ENCODE measurements at places on chromosomes 4 and X. TPM values are rescaled to one million over a fixed set of nuclear protein-coding genes. Genes with fewer than 3 reads are reported as not detected.

The CXorf49 gene
- total RNA-seq: not detected

- ATAC-seq: no peak
Measured at GRCh38 chr4:38751341-38752010, 31.3 kb downstream of the TLR10 start.

- peak; percentile 40 for ATAC-seq
Measured at GRCh38 chr4:106329041-106329618, 12.8 kb downstream of the AIMP1 start.

- no peak for ATAC-seq
Measured at GRCh38 chr4:130056286-130056685, 960.3 kb downstream of the C4orf33 start.

DNA sequence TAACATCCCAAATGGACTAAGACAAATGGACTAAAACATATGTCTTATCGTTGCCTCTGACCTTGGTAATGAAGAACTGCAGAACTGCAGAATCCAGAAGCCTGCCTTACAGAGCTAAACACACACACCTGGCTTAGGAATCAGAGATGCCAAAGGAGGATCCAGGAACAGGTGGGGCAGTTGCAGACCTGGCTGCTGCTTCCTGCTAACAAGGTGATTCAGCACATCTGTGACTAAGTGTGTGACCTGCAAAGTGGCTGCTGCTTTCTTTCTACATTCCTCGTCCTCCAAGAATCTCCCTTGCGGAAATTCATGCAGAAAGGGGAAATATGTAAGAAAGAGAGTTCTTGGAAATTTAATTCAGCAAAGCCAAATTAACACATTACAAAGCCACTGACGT lies 96.8 kb upstream of the NLGN4X start:
- ATAC-seq: no peak

The NDUFC1 gene
- total RNA-seq: 34.9 TPM

DNA sequence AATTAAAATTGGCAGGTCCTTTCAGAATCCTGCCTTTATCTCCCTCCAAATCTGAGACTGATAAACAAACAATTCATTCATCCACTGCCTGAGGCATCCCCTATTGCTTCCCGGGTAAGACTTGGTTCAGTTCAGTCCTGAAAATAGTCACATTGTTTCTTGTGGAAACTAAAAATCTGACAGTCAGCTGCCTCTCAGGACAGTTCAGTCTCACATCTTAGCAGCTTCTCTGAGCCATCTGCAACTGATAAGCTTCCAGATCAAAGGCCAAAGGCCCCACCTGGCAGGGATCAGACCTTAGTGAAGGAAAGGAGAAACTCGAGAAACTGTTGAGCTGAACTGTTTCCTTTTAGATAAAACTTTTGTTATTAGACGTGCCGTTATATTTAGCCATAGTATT lies 264.5 kb downstream of the IL15 start:
- ATAC-seq: no peak

The NSUN7 gene
- not detected for total RNA-seq

The MAGEB2 gene
- not detected for total RNA-seq

- ATAC-seq: no peak
Measured at GRCh38 chr4:106305435-106306055, 10.5 kb downstream of the TBCK start.

DNA sequence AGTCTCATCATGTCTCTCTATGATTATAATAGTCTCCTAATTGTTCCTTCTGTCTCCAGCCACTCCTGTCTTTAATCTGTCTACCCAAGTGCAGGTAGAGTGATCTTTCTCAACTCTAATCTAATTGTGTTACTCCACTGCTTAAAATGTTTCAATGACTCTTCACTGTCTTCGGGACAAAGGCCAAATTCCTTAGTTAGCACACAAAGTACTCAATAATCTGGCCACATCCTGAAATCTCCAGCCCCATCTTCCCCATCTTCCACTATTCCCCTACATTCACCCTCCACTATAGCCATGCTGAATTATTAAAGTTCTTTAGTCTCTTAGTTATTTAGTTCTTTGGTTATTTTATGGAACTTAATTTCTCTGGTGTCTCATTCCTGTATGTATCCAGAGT lies 353.3 kb downstream of the OPHN1 start:
- ATAC-seq: no peak

The TLR2 gene
- total RNA-seq: 2.0 TPM

DNA sequence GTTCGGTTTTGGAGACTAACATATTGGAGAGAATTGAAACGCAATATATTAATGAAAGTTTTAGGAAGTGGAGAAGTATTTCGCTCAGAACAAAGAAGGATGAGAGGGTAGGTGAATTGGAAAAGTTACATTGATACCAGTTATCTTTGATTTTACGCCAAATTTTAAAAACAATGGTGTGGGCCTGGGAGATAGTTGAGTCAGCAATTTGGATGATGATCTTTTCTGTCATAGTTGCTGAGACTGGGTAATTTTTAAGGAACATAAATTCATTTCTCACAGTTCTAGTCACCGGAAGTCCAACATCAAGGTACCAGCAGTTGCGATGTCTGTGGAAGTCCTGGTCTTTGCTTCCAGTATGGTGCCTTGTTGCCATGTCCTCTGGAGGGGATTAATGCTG lies 644.8 kb upstream of the LCORL start:
- ATAC-seq: no peak

GRCh38 chr4:19472666-19473065 lies 779.0 kb upstream of the SLIT2 start:
- ATAC-seq: no peak

DNA sequence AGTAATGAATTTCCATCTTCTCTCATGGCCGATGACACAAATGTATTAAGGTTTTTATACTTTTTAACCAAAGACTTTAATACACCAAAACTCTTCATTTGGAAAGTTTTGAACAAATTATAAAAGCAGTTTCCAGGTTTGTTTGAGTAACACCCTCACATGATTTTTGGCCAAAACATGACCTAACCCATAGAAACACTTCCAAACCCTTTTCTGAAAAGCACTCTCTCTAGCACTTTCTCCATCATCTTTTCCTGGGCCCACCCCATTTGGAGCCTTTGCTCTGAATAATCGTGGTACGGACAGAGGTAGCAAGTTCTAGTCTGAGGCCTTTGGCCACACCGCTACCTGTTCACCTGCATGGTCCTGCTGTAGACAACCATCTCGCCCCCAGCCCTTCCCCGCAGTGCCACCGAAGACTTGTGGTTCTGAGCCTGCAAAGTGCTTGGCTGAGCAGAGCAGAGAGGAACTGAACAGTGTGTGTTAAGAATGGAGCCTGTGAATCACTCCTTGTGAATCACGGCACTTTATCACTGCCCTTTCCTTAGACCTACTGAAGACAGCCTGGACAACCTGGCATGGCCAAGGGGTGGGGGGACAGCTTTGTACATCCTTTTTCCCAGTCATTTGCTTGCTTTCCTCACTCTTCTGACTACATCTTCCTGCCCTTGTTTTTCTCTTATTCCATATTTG lies 181.8 kb downstream of the PTTG2 start:
- peak; percentile 72 for ATAC-seq

GRCh38 chr4:143381189-143382118 lies 44.8 kb downstream of the GAB1 start:
- ATAC-seq: no peak

- ATAC-seq: no peak
Measured at GRCh38 chrX:1182211-1182610, 30.2 kb downstream of the CRLF2 start.

DNA sequence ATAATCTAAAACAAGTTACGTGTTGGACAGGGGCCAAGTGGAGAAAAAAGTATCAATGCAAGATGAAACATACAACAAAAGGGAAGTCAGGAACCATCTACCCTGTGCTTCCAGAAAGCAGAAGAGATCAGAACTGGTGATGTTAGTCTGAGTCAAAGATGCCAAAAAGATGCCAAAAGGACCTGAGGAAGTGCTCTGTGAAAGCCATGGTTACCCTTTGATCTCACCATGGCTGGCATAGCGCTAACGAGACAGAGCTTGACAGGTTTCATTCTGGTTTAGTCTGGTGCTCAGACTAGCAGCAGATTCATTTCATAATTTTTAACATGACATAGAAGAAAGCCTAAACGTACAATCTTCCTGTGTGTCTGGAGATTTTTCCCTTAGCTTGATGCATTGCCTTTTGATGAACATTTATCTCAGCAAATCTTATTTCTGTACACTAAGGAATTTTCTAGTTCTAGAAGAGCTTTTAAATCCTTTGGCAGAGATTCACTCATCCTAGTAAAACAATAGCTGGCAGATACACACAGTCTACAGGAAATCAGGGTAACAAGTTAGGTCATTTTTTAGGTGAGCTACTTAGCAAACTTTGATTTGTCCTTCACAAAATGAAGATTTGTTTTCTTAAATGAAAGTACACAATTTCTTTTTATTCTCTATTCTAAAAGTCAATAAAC lies 87.7 kb downstream of the COL25A1 start:
- no peak for ATAC-seq

DNA sequence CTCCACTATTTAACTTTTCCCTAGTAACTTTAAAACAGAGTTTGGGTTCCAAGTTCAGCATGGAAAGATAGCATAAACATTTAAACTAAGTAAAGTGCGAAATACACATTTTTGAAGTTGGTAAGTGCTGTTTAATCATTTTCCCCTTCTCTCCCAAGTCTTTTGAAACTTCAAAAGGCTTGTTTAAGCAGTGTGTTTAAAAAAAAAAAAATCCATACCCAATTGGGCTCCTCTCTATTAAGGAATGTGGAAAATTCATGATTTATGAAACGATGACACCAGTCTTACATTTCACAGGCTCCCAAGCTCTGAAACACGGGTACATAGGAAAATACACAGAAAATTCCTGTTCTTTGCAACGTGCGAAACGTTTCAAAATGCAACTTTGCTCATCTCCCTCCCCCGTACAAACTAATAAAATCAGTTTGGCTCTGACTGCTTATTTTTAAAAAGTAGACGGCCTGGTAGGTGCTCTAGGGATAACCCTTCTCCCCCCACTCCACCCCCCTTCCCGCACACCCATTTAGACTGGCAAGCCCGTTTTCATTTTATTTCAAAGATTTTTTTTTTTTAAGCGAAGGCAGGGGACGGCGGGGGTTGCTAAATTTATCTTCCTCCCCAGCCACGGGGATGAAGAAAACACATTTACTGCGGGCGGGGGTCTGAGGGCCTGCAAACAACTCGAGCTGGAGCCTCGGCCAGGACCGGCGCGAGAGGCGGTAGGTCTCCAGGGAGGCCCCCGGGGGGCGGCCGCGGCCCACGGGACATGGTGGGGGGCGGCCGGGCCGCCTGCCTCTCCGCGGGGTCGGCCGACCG lies 786 bp upstream of the ZFX start:
- peak; percentile 1 for ATAC-seq

The C4orf33 gene
- total RNA-seq: 26.5 TPM

The ARHGAP24 gene
- not detected for total RNA-seq

DNA sequence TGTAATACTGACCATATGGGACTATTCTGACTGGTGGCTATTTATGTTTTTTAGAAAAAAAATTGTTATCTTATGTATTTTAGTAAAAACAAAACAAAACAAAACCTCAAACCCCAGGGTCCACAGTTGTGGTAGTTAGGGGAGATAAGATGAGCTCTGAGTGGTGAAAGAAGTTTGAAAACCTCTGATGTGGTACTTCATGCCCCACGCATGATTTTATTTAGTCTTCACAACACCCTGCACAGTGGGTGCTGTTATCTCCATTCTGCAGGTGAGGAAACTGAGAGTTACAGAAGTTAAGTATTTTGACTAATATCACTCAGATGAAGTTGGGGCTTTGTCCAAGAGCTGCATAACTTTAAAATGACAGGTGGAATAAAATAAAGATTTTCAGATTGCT lies 230.6 kb upstream of the TRPC5 start:
- ATAC-seq: no peak

- no peak for ATAC-seq
Measured at GRCh38 chrX:137926090-137926489, 360.2 kb downstream of the ZIC3 start.

- no peak for ATAC-seq
Measured at GRCh38 chr4:126766241-126766640, 866.5 kb upstream of the INTU start.

The NAT8L gene
- 0.22 TPM for total RNA-seq

DNA sequence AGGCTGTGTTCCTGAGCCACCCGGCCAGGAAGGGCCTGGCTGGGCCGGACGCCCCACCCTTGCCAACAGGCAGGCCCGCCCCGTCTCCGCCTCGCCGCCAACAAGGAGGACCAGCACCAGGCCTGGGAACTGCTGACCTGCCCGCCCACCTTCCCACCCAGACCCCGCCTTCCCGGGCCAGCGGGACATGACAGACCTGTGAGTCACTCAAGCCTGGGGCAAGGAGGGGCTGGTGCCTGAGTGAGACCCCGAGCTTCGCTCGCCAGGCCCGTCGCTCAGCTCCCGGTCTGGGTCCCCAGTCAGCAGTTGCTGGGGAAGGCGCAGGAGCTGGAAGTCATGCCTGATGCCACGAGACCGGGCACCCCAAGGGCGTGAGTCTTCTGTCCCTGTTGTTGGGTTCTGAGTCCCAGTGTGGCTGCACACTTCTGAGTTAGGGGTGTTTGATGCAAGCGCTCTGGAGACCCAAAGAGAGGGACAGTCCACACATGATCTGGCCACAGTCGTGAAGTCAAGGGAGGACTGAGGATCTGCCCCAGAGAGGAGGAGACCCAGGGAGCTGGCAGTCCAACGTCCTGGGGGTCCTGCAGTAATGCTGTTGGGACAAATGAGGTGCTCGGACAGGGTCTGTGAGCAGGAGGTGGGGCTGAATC lies at the start of gene DNASE1L1:
DNASE1L1 (minus strand) TSS at position 33 of the 650 bp plus-strand sequence. CDS start 3,686 bp downstream, outside the sequence.
- ATAC-seq: peak; percentile 20

GRCh38 chr4:14867847-14868246 lies 134.4 kb upstream of the CPEB2 start:
- no peak for ATAC-seq

- no peak for ATAC-seq
Measured at GRCh38 chr4:127809173-127809800, 27.2 kb downstream of the HSPA4L start.

The ARMCX4 gene
- total RNA-seq: 4.9 TPM

The NALF2 gene
- total RNA-seq: 0.32 TPM

DNA sequence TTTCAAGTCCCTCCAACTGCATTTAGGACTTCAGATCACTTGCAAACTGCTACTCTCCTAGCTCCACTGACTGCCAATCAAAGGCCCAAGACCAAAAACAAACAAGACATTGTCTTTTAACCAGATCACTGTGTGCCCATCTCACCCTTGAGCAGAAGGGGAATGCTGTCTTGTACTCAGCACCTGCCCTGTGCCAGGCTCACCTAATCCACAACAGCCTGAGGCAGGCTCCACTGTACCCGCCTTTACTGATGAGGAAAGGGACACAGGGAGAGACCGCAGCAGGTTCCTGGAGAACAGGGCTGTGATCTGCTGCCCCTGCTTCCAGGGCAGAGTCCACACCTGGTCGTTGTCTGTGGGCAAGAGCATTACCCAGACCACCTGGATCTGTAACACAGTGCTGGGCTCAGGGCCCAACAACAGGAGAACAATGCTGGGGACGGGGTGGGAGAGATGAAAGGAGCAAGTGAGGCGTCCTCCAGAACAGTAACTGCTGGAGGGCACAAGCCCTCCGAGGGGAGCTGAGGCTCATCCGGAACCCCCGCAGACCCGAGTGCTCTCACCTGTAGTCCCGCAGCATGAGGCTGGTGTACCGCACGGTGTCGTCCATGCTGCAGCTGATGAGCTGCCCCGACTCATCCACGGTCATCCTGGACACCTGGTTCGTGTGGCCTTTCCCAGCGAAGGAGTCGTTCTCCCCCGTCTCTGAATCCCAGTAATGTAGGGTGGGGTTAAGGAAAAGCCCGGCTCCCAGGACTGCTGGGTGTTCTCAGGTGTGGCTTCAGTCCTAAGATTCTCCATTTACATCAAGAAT lies 33.9 kb downstream of the WDR1 start:
- no peak for ATAC-seq

GRCh38 chr4:67894659-67895058 lies 10.9 kb upstream of the TMPRSS11D start:
- no peak for ATAC-seq

- ATAC-seq: no peak
Measured at GRCh38 chr4:68490826-68491457, 43.7 kb downstream of the TMPRSS11E start.

- ATAC-seq: no peak
Measured at GRCh38 chrX:12237131-12237530, 98.9 kb downstream of the FRMPD4 start.
